ENCODE measurements at places on chromosomes 7 and 10. TPM values are rescaled to one million over a fixed set of nuclear protein-coding genes. Genes with fewer than 3 reads are reported as not detected.

- DNase-seq, result no peak
Observed at GRCh38 chr10:3057946-3058345, 9.4 kb upstream of the PFKP start.

Gene JAKMIP3
- total RNA-seq, result 0.97 TPM

DNA sequence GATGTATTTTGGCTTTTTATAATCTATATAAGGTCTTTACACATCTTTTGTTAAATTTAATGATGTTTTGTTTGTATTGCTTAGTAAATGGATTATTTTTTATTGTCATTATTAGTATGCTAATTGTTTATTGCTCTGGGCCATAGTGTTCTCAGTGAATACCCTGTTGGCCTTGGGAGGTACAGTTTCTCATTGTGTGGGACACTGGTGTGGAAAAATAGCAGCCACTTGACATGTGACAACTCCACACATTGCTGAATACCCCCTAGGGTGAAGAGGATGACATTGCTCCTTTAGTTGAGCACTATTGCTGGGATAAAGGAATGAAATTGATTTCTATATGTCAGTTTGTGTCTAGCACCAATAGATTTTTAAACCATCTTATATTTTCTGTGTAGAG is 130.9 kb downstream of the CCNY start:
- no peak for DNase-seq

DNA sequence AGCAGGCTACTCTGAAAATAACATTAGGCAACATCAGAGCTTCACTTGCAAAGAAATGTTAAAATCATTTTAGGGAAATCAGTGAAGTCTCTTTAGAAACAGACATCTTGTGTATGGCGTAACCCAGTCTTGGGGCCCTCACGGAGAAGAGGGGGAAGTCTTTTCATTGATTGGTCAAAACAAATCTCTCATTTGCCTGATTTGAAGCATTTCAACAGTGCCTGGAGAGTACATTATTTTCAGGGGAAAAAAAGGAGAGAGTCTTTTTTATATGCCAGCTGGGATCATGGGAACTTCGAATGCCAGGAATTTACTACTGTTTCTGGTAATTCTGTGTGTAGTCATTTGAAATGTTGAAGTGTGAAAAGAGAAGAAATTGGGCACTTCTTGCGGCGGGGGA is 471.4 kb downstream of the PLXDC2 start:
- DNase-seq, result no peak

DNA sequence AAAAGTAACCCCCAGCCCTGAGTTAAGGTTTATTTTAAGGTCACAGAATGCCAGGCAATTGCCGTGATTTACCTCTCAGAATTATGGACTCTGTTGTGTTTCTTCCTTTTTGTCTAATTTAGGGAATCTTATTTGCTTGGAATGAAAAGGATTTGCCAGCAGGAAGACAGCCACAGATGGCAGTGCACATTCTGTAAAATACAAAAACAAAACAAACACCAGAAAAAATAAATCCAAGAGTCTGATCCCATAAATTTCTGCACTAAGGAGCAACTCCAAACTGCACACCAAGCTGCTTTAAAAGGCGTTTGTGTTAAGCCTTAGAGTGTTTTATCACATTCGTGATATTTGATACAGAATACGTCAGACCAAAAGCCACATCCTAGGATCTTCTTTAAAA is 199.0 kb upstream of the C7orf33 start:
- no peak for DNase-seq

GRCh38 chr10:101284101-101284743 is 55.0 kb upstream of the LBX1 start:
- DNase-seq, result no peak

DNA sequence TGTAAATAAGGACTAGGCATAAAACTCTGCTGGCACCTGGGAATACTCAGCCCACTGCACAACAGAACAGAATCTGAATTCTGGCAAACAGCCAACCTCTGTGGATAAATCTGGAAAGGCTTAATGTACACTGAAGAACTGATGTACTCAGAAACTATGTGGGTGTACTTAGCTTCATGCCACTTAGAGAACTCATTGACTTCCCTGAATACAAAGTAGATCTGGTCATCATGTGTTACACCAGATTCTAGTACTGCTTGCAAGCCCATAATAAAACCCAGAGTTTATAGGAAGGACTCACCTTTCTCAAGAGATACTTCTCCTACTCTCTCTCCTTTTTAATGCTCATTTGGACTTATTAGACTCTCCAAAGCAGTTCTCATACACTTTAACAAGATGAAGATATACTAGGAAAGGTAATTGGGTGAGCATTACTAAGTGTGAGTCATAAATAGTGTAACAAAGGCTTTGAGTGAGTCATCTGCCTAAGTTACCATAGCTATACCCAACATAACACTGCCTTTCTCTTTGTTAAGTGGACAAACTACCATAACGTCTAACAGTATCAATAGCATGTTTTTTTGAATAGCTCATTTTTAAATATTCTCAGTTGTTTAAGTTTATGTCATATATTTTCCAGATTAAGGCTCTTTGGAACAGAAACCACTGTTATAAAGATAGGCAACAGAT is 309.1 kb downstream of the MDFIC start:
- no peak for DNase-seq

DNA sequence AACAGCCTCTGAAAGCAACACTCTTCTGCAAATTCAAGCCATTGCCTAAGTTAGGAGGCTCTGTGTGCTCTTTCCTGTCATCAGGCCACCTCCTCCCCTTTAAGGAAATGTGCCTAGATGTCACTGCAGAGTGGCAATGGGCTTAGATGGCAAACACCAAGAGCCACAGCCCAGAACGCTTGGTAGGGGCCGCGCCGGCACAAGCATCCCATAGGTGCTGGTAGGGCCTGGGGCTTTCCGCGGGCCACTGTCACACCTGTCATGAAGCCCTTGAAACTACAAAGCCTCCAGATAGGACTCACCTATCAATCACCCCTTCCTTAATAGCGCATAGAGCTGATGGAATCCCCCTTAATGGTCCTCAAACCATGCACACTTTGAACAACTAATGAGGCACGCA is 299.9 kb downstream of the GRID1 start:
- no peak for DNase-seq
